Left colon (tissue), 2 donors: ENCODE measurements at places on chromosomes 4 and X. TPM values are rescaled to one million over a fixed set of nuclear protein-coding genes. Genes with fewer than 3 reads are reported as not detected.

The DDX53 gene
- not detected for total RNA-seq

The BTC gene
- total RNA-seq: 7.2 TPM

GRCh38 chr4:1365271-1366178 is 18.5 kb downstream of the UVSSA start:
- DNase-seq: no peak

DNA sequence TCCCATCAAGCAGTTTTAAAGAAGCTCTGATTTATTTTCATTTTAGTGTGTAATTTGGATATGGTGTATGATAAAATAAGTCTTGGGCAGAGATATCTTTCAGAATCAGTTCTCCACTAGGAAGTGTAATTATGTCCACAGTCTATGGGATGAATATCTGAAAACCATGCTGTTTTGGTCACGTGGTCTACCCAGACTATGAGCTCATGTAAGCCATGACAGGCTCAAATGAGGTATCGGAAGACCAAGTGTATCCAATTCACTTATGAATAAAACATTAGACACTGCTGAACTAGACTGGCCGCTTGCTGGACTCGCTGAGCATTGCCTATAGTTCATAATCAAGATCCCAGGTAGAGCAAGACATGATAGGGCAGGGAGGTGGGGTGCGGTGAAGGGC is 50.5 kb downstream of the SOD3 start:
- no peak for DNase-seq

DNA sequence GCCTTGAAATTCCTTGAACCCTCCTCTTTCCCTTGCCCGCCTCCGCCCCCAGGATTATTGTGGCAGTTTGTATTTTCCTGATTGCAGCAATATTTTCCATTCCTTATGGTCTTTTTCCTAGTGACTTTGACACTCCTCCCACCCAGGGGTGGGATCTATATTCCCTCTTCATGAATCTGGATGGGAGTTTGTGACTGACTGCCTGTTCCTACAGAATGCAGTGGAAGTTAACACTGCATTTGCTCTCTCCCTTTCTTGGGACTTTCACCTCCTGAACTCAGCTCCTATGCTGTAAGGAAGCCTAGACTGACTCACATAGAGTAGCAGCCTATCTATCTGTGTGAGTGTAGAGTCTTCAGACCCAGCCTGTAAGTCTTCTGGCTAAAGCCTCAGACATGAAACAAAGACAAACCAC is 2.2 kb downstream of the FUNDC2 start:
- no peak for DNase-seq

DNA sequence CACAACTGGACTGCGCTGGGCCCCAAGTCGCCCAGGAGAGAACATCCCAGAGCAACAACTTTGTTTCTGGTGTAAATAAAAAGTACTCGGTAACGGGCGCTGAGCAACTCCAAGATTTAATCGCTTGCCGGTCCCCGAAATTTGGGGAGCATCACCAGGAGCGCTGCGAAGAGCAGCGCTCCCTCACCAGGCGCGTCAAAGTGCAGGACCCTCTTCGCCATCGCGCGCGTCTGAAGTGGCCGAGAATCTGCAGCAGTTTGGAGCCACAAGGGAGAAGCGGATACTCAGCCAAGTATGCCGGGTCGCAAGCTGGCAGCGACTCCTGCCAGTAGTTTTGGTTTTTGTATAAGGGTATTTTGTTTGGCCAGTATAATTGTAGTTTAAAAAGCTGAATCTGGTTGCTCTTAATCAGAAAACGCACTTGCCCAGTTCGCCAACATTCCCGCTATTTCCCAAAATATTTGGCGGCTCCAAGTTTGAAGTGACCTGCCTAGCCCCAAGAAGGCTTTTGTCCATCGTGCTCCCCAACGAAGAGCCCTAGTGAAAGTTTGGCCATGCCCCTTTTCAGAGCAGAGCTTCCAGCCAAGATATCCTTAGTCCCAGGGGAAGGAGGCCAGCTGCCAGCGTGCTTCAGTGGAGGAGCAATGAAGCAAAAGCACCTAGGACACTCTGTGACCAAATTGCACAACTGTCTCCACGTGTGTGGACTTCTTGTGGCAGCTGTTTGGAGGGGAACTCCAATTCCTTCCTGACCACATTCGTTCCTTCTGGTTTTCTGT is 557 bp upstream of the KDR start:
- DNase-seq: no peak

DNA sequence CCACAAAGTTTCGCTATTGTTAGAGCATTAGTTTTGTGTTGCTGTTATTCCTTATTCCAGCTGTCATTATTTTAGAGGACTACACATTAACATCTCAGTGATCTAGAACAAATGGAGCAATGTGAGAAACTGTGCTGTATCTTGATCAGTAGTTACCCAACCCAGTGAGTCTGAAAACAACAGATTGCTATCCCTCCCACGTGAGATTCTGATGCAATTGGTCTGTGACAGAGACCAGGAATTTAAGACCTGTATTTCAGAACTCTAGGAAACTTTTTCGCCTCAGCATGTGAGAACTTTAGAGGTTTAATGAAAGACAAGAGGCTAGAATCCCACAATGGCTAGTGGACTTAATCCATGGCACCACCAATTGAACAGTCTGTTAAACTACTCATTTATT is 35.7 kb upstream of the CDS1 start:
- no peak for DNase-seq

DNA sequence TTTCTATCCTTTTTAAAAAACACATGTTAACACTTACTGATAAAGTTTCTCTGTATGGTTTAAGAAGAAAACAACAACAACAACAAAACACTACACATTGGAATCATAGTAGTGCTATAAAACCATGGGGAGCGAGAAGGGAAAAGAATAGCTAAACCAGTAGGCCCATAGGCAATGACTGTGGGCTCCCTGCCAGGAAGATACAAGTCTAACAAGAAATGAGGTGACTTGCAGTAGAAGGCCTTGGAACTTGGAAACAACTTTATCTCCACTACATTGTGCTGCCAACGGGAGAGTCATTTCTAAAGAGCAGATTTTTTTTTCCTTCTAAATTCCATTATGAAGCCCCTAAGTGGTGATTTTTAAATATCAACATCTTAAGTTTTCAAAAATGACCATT is 78.0 kb downstream of the GPC4 start:
- peak; percentile 64 for DNase-seq

GRCh38 chrX:120761810-120762209 is 113.9 kb downstream of the CT47B1 start:
- DNase-seq: no peak

DNA sequence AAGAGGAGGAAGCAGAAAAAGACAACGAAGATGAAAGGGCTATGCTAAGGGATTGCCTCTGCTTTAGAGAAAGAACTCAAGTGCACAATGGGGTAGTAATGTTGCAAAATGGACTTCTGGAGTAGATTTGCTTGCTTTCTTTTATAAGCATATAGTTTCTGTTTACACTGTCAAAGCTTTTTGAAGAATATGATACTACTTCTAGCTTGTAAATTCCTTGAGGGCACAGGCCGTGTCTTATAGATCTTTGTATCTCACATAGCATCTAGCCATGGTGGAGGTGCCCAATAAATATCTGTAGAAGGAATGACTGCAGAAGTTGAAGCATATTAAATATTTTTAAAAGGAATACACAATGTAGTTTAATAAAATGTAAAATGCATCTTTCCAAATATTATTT is 147.8 kb upstream of the ZIC3 start:
- DNase-seq: no peak

- no peak for DNase-seq
These were observed 125.5 kb downstream of the OPHN1 start for GRCh38 chrX:68307769-68308168.

DNA sequence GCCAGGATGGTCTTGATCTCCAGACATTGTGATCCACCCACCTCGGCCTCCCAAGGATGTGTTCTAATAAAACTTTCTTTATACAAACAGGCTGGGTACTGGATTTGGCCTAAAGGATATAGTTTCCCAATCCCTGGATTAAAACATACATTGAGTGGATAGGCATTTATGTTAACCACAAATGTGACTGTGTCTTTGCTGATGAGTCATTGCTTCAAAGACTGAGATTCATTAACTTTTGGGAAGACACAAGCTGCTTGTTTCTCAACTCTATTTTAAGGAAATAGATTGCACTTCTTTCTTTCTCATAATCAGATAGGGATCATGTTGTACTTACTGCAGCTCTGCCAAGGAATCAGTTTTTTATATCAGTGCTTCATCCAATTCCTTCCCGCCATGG is 131.3 kb upstream of the AGA start:
- DNase-seq: no peak

- no peak for DNase-seq
These were observed 44.5 kb upstream of the PGRMC2 start for GRCh38 chr4:128332081-128332480.

GRCh38 chr4:54101190-54102041 is 1.5 kb downstream of the GSX2 start:
- DNase-seq: no peak
